Left colon (tissue), 2 donors: ENCODE measurements at places on chromosomes 5 and 9. TPM values are rescaled to one million over a fixed set of nuclear protein-coding genes. Genes with fewer than 3 reads are reported as not detected.

- no peak for DNase-seq
These were observed 27.0 kb downstream of the FAM169A start for GRCh38 chr5:74839229-74839628.

GRCh38 chr5:133957080-133957479 lies 11.3 kb downstream of the C5orf15 start:
- no peak for DNase-seq

The LRRC19 gene
- 98.5 TPM for total RNA-seq

DNA sequence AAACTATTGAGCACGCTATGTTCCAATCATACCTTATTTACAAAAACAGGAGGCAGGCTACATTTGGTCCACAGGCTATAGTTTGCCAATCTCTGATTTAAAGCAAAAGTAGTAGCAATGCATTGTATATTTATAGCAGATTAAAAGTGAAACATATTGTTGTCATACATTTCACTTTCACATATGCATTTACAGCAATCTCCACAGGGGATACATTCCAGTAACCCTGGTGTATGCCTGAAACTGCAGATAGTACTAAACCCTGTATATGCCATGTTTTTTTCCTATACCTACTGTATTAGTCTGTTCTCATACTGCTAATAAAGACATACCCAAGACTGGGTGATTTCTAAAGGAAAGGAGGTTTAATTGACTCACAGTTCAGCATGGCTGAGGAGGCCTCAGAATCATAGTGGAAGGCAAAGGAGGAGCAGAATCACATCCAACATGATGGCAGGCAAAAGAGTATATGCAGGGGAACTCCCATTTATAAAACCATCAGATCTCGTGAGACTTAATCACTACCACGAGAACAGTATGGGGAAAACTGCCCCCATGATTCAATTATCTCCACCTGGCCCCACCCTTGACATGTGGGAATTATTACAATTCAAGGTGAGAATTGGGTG lies 5.9 kb upstream of the CSF1R start:
- no peak for DNase-seq

The PPP2R2B gene
- total RNA-seq, result 1.7 TPM

The SPATA6L gene
- 6.3 TPM for total RNA-seq

GRCh38 chr5:181191526-181192336 lies 13.3 kb downstream of the TRIM7 start:
- DNase-seq, result peak; percentile 93

The SHOC1 gene
- total RNA-seq, result not detected

The HOMER1 gene
- total RNA-seq, result 3.1 TPM

The PCSK1 gene
- 2.2 TPM for total RNA-seq

The PDZD2 gene
- total RNA-seq, result 1.6 TPM

The PCDHB9 gene
- 0.34 TPM for total RNA-seq

DNA sequence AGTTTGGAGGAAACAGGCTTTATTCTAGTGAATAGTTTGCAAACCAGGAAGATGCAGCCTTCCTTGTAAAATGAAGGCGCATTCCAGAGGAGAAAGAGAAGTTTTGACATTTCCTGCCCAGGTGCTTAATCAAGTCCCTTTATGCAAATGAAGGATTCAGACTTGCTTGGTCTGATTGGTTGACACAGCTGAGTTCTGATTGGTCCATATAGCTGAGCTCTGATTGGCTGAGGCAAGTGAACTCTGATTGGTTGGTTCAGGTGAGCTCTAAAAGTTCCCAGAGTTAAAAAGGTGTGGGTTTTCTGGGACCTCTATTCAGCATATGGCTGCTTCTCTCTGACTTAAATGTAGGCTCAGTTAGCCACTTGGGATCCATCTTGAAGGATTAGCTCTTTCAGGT lies 151.0 kb downstream of the CACNA1B start:
- DNase-seq, result no peak

DNA sequence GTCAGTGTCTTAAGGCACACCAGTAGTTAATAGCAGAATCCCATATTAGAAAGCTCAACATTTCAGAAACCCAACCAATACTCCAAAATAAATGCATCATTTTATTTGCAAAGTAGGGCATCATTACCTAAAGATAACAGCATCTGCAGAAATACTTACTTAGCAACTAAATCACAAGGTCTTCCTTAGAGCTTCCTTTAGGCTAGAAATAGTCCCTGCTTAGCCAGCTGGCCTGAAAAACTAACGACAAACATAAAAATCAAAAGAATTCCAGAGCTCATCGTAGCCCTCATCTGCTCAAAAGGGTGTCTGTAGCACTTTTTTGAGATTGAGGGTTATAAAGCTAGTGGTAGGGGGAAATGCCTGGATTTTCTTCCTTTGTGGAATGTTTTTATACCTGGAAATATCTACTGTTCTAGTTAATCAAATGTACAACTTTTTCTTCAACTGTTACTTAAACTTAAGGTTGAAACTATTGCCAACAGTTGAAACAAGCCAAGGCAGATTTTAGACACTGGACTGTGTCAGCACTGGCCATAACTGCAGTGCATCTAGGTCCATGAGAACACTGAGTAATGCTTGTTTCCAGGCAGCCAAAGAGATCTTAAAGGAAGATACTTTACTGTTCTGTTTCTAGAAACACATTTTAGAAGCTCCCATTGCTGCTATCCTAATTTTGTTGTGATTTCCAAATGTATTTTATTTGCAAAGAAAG lies 129.4 kb upstream of the RASA1 start:
- no peak for DNase-seq
